Smooth muscle cell of the umbilical artery (primary cell): ENCODE measurements at places on chromosomes 12 and 14. TPM values are rescaled to one million over a fixed set of nuclear protein-coding genes. Genes with fewer than 3 reads are reported as not detected.

Gene ARHGEF40
- 50.5 and 81.2 TPM in 2 replicates for total RNA-seq

Gene ADAM20
- total RNA-seq, result 2.4 and 2.5 TPM in 2 replicates

Gene NDUFA9
- 46.6 and 60.0 TPM in 2 replicates for total RNA-seq

Gene PSMB5
- total RNA-seq, result 182 and 254 TPM in 2 replicates
